ENCODE measurements at places on chromosomes 3 and 15.

DNA sequence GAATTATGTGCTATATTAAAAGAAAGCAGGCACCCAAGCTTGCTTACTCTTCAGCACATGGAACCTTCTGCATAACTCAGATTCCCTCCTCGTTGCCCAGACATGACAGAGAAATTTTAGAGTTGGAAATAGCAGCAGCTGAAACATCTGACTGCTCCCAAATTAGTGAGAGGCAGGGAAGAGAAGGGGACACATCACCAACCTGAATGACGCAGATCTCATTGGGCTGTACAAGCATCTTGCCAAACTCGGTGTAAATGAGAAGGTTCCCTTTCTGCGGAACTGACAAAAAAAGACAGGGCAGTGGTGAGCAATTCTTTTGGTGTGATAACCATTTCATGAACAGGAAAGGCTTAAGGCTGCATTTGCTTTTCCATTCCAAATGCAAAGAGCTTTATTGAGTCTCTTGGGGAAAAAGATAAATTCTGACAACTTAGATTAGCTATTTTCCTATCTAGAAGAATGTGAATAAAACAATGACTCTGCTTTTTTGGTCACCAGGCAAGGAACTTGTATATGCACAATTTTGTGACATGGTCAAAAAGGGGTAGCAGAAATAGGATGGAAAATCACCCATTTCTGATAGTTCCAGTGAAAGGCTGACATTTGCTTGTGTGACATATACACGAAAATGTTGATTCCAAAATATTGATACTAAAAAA is 35.1 kb downstream of the HGD start:
- DNase-seq = no peak

- DNase-seq = no peak
These were observed 95.8 kb upstream of the CTDSPL start for GRCh38 chr3:37765591-37766488.

- no peak for DNase-seq
These were observed 40.1 kb downstream of the TIGIT start for GRCh38 chr3:114333923-114334240.

DNA sequence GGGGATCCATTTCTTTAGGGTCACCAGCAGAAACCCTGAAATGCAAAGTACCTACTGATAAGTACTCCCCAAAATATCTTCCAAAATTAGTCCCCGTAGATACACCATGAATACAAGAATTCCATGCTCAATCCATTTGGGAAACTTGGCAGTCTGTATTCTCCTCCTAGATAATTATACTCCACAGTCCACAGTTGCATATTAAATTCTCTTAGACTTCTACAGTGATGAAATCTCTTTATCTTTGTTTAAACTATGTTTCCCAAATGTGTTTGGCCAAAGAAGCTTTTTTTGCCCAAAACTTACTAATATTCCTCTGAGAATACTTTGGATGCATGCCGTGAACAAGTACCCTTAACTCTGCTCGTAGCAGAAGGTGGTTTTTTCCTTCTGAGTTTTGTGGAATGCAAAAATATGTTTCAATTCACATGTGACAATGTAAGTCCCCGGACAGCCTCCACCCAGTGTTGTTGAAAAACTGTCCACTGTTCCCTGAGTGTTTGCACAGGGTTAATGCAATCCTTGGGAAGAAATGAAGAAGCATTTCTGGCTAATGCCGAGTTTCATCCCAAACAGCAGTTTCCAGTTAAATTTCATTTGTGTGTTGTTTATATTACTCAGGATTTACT is 126.7 kb downstream of the ARNT2 start:
- DNase-seq = no peak

DNA sequence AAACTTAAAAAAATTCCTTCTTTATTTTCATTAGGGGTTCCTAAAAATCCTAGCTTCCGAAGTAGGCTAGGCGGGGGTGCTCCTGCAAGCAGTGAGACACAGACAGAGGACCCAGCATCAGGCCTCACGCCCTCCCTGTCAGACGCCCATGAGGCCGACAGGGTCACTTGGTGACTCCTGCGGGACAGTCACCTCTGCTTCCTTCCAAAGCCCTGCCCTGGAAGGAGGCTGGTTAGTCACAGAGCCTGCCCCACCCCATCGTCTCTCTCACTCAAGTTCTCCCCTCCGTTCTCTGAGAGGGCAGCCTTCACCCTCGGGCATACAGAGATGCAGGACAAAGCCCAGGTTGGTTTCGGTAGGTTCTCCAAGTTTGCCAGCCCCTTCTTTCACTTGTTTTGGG is 38.6 kb downstream of the EHD4 start:
- no peak for DNase-seq

DNA sequence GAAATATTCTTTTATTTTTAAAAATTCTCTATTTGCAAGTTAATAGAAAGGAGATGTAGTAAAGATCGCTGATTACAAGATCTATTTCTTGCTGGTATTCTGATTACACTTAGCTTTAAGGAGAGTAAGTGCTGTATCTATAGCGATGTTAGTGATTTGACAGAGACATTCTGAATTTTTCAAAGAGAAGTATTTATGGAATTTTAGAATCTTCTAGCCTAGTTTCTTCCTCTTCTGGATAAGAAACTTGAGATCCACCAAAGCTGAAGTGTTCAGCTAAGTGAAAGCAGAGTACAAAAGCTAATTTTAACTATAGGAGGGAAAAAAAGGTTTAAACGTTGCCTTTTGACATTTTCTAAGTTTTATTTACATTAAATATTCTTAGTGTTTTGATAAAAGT is 72.1 kb upstream of the RARB start:
- no peak for DNase-seq

DNA sequence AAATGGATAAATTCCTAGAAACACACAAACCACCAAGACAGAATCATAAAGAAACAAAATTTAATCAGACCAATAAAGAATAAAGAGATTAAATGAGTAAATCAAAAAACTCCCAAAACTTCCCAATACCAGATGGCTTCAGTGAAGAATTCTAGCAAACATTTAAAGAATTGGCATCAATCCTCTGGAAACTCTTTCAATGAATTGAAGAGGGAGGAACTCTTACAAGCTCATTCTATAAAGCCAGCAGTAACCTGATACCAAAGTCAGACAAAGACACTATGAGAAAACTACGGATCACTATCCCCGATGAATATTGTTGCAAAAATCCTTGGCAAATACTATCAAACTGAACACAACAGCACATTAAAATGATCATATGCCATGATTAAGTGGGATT is 81.9 kb upstream of the SLCO2A1 start:
- DNase-seq = no peak

- no peak for DNase-seq
These were observed 30.2 kb upstream of the TLE3 start for GRCh38 chr15:70127770-70128413.

DNA sequence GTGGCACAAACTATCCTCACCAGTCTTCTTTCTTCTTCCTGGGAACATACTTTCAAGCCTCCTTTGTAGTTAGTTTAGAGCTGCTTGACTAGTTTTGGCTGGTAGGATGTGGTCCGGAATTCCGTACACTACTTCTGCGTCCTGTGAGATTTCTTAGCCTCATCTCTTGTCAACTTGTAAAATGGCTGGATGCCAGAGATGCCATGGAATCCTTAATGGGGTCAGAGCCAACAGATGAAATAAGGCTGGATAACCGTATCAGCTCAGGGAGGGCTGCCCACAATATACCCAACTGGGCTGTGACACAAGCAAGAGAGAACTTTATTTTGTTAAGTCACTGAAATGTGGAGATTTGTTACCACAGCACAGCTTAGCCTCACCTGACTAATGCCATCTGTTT is 466.9 kb upstream of the MDFIC2 start:
- DNase-seq = no peak

GRCh38 chr15:54506977-54507524 is 528.8 kb downstream of the UNC13C start:
- no peak for DNase-seq

DNA sequence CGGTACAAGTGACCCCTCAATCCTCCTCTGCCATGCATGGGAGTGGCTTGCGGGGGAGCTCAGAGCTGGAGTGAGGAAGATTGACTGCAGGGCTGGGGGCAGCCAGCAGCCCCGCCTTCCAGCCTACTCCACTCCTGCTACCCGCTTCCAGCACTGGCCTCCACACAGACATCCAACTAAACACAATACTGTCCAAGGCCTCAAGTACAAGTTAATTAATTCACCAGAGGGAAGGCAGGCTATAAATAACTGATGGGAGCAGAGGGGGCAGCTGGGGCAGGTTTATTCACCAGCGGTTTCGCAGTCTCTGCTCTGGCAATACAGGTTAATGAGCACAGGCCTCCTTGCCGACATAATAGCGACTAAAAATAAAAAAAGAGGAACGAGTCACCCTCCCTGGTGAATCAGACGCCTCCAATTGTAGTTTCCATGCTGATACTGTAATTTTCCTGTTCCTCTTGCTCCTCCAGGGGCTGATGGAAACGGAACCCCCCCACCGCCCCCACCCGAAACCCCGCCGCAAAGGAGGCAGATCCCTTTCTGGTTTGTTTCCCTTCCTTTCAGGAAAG is 166.4 kb upstream of the TLE3 start:
- no peak for DNase-seq

DNA sequence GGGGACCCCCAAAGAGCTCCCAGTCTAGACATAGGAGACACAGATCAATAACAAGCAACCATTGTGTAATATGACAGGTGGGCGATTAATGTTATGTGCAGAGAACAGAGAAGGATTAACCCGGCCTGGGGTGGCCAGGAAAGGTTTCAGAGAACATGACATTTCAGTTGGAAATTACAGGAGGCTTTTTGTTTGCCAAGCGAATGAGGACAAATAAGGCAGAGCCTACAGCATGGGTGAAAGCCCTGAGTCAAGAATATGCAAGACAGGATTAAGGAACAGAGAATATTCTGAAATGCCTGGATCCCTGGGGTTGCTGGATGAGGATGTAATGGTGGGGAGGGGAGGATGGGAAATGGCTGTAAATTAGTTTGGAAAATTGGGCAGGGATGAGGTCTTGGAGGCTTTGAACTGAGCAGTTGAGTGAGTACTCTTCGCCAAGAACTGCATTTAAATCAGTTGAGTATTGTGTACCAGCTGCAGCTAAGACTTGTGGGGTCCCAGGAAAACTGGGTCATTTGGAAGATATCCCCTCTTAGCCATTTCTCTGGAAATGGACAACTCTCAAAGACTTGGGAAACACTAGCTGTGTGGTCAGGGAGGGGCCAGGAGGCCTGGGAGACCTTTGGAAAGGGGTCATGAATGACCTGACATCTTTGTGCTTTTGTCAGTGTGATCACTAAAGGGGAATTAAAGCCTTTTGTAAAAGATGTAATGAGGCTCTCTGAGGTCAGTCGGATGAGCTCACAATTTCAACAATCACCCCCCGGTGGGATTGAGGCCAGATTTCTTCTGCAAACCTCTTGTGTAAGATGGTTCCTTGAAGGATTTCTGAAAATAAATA is 198.6 kb upstream of the NR2E3 start:
- no peak for DNase-seq

GRCh38 chr15:61474796-61475195 is 245.7 kb upstream of the RORA start:
- DNase-seq = no peak

GRCh38 chr3:104460477-104461406 is 906.0 kb upstream of the ALCAM start:
- DNase-seq = no peak

DNA sequence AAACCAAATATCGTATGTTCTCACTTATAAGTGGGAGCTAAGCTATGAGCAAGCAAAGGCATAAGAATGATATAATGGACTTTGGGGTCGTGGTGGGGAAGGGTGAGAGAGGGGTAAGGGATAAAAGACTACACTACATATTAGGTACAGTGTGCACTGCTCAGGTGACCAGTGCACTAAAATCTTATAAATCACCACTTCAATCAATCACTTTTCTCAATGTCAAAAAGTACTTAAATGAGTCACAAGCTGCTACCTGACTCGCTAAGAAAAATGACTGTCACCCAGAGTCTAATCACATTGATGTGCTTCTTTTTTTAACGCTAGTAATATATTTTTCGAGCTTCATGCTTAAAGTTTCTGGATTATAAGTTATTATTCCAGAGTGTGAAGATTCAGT is 95.5 kb downstream of the CBLB start:
- no peak for DNase-seq

DNA sequence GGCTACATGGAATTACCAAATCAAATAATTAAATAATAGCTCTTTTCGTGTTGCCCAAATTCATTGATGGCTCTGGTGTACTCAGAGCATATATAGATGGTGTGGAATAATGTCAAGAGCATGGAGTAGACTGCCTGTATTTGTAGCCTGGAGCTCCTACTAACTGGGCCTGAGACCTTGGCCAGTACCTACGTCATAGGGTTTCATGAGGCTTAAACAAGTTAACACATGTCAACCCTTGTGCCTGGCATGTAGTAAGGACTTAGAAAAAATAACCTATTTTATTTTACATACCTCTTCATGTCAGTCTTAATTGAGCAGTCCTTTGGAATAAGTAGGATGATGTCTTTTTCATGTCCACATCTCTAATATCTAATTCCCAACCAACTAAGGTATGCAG is 223.7 kb upstream of the DPH6 start:
- no peak for DNase-seq

DNA sequence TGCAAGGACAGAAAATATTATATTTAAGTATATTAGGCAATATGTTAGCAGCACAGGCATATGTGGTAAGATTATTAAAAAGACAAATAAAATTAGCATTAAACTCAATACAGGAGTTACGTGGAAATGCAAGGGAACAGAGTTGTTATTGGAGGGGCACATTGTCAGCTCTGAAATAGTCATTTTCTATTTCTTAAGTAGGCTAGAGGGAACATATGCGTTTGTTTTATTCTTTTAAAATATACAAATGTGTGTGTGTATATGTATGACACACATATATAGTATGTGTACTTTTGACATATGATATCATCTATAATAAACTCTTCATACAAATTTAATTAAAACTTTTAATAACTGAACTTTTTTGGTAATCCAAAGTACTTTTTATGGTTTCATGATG is 22.8 kb upstream of the VEPH1 start:
- DNase-seq = no peak

DNA sequence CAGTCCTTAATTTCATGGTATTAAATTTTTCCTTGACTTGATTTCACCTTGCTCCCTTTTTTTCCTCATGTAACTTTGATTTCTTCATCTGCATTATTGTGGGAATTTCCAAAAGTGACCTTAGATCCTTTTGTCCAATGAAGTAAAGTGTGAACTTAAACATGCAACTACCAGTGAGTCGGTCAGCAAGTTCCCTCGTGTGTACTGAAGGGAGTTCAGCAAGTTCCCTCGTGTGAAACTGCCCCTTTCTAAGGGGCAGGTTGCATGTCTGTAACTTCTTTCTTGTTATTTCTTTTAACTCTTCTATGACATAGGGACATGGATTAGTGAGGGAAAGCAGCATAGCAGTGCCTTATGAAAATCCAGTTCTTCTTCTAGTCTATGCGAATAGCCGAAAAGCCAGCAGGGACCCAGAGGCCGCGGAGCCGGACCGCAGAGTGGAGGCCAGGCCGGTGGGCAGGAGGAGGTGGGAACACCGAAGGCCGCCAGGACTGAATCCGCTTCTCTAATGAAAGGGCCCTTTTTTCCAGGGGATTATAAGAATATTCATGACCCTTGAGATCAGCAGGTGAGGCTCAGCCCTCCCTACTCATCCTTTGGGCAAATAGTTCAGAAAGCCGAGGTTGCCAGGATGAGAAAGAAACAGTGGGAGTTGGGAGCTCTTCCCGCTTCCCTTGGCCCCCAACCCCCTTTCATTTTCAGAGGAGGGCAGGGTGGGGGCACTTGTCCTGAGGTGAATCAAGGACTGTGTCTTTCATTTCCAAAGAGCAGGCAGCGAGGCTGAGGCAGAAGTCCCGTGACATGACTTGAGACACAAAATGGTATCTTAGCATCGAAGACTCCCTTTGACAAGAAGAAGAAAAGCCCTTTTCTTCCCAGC is 117.5 kb downstream of the OPA1 start:
- DNase-seq = no peak

GRCh38 chr3:27565201-27565852 is 81.1 kb upstream of the SLC4A7 start:
- no peak for DNase-seq

- no peak for DNase-seq
These were observed 3.9 kb upstream of the FURIN start for GRCh38 chr15:90864507-90864906.
